ENCODE measurements at places on chromosomes 12 and 14.

- DNase-seq, result no peak
Measured at GRCh38 chr12:101127521-101128219, 82.4 kb downstream of the SLC5A8 start.

DNA sequence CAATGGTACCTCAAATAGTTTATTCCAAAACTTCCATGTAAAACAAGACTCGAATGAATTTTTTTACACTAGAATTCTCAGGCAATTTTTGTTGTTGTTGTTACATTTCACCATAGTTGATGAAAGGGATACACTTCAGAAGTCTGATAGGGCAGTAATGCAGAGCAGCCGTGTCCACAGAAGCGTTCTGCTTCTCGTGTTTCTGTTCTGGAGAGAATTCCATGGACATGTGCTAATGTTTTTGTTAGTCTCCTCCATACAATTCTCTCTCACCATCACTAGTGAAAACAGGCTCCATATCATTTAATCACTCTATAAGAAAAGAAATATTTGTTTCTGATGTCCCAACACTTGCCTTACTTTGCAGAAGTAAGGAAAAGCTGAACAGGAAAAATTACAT is 606.1 kb downstream of the SLC16A7 start:
- no peak for DNase-seq

DNA sequence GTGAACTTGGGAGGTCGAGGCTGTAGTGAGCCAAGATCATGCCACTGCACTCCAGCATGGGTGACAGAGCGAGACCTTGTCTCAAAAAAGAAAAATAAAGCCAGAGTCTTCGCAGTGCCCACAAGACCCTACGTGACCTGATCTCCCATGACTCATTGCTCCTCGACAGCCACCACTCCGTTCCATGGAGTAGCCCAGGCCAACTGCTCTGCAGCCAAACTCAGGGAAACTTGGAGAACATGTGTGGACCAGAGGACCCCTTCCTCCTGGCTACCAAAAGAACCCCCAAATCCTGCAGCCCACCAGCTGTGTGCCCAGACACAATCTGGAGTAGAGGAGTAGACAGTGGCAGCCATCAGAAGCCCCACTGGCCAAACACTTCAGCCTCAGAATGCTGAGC is 32.1 kb upstream of the PPP2R5C start:
- DNase-seq, result no peak

DNA sequence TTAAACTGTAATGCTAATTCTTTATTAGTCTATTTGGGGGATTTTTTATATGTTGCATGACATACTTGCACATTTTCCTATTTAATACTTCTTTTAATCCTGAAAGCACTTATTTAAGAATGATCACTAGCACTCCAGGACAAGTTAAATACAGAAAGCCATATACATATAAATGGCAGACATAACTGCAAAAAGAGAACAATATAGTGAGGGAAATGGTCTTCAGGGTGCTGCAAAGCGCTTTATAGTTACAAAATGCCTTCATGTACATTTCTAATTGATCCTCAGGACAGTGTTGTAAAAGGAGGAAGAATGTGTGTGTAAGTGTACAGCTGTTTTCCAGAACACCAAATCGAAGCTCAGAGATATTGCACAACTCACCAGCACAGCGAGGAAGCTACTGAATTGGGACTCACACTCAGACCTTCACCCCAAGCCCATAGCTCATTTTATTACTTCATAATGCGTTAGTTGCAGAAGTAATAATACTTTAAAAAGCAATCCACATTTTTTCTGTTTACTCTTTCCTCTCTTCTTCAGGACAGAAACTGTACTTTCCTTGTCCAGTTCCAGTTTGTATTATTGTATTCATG is 428.2 kb downstream of the RAD51B start:
- DNase-seq, result no peak

GRCh38 chr12:73362666-73363065 is 1090.5 kb downstream of the TRHDE start:
- no peak for DNase-seq

DNA sequence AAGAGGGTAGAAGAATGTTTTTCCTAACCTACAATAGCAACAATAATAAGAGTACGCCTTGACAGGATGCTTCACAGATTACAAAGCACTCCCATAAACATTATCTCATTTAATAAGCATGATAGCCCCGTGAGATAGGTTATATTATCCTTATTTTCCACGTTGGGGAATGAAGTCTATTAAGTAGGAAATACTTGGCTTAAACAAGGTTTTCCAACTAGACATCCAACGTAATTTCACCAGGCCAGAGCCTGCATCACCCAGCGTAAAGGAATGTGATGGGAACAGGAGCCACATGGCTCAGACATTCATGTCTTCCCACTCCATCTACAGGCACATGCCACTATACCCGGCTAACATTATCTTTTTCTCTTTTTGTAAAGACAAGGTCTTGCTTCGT is 223.4 kb upstream of the AMIGO2 start:
- DNase-seq, result no peak

DNA sequence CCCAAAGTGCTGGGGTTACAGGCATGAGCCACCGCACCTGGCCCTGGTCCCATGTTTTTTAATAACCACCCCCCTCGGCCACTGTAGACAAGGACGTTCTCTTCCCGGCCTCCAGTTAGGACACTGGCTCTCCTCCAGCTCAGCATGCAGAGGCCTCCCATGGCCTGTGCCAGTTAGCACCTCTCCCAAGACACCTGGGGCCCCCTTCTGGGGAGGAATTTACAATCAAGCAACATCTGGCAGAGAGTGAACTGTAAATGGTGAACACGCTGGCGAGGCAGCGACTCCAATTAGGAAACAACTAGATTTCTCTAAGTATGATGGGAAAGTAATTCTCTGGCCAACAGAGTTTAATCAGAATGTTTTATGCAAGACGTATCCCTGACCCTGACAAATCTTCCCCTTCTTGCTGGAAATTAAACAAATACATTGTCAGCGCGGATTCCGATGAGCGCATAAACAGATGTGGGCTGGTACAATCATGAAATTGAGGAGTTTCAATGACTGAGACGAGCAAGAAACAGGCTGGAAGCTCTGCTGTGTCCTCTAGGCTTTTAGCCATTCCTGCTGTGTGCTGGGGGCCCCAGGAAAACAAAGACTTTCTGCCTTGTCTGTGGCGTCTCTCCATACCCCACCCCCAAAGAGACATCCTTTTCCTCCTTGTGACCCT is 61.7 kb upstream of the DLK1 start:
- DNase-seq, result no peak

GRCh38 chr12:19869413-19869812 is 430.1 kb downstream of the AEBP2 start:
- DNase-seq, result no peak

DNA sequence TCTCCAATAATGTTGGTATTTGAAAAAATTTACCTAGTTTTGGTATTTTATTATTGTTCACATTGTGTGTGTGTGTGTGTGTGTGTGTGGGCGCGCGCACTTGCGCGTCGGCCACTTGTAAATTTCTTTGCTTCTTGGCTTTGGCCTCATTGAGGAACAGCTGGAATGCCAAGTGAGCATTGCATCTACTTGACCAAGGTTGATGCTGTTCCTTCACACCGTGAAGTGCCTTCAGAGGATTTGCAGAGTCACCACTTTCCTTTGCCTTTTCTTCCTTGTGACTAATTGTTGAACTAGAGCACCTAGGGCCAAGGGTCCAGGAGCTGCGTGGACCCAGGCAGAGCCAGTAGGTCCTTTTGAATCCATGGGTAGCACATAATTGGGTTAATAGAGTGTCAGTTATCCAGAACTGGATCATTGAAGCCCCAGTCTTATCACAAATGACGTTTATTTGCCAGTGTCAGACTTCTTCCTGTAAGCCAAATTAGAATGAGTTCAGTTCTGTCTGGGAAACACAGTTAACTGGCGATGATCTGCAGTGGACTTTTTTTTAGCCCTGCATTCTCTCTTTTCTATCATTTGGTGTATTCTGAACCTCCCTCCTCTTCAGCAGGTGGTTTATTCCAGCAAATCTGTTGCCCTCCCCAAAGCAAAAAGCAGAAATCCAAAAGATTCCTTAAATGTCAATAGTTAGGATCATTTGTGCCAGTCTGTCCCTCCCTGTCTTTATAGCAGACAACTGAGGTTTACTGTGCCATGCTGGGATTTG is 2.6 kb downstream of the PPP2R5C start:
- DNase-seq, result no peak

DNA sequence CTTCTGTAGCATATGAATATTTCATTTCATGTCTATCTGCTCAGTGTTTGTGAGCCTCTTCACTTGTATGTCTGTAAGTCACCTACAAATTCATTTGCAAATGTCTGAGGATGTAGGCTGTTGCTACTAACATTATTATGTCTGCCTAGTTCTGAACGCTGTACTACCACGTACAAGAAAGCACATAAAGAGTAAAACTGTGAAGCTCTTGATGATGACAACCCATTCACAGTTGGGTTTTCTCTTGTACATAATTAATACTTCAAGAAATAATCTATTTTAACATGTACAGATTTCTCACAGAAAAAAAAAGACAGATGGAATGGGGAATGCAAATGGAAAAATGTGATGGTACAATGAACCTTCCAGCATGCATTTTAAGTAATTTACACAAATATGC is 64.3 kb upstream of the CPNE8 start:
- no peak for DNase-seq

DNA sequence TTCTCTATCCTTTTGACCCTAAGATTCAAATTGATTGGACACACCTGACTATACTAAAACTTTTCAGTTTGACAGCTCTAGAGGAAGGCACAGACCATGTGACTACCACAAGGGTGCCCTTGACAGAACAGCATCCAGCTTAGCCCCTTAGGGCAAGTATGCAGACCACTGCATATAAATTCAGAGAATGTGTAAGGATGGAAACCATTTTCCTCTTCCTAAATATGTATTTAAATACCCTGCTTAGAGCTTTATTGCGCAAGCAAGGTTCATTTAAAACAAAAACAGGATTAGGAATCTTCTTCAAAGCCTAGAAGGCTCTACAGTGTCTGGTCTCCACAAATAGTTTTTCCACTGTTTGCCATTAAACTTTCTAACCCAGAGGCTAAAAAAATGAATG is 202.8 kb downstream of the MED13L start:
- DNase-seq, result no peak

GRCh38 chr12:54054742-54055194 is 1.1 kb downstream of the HOXC4 start:
- no peak for DNase-seq

- no peak for DNase-seq
Measured at GRCh38 chr12:102474438-102475064, 5.8 kb downstream of the IGF1 start.

DNA sequence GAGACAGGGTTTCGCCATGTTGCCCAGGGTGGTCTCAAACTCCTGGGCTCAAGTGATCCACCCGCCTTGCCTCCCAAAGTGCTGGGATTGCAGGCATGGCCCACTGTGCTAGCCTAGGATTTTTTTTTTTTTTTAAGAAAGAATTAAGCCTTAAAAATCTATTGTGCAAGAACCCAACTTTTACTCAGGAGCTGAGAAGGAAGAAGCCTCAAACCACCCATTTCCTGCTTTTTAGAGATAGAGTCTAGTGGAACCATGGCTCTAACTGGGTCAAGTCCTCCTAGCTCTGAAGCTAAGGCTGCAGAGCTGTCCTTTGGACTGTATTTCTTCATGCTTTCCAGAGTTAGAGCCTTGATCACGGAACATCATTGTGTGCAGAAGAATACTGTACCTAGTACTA is 1.3 kb upstream of the TSFM start:
- DNase-seq, result no peak

DNA sequence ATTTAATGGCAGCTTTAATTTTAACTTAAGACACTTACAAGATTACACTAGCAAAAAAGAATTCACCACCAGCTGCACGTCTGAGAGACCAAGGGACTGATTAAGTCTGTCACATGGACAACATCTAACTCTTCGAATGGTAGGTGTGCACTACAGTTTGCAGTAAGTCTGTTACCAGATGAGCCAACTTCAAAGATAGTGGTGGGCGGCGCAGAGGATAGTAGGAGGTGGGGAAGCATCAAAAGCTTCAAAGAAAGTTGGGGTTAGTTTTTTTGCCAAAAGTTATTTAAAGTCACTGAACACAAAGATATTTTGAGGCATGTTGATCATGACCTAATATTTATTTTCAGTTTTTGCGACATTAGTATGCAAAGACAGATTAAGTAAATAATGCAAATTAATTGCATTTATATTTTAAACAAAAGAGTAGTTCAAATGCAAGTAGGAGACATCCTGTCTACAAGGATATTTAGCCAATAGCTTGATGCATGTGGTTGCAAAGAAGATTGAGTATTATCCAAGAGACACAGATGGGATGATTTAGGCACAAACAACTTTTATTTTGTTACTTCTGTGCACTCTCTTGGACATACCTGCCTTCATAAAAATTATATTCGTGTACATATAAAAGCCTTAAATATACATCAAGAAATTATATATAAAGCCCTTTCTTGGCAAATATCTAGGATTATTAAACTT is 327.7 kb downstream of the BMP4 start:
- no peak for DNase-seq

DNA sequence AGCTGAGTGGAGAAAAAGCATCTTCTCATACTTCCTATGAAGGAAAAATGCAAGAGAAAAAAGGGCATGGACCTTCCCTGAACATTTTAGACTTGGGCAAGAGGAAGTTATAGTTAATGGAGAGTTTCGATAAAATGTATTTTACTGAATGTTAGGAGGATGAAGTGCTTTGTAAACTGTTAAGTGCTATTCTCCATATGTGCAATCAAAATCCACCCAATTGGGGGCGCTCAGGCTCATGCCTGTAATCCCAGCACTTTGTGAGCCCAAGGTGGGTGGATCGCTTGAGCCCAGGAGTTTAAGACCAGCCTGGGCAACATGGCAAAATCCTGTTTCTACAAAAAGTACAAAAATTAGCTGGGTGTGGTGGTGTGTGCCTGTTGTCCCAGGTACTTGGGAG is 1.9 kb upstream of the CNPY2 start:
- DNase-seq, result no peak

DNA sequence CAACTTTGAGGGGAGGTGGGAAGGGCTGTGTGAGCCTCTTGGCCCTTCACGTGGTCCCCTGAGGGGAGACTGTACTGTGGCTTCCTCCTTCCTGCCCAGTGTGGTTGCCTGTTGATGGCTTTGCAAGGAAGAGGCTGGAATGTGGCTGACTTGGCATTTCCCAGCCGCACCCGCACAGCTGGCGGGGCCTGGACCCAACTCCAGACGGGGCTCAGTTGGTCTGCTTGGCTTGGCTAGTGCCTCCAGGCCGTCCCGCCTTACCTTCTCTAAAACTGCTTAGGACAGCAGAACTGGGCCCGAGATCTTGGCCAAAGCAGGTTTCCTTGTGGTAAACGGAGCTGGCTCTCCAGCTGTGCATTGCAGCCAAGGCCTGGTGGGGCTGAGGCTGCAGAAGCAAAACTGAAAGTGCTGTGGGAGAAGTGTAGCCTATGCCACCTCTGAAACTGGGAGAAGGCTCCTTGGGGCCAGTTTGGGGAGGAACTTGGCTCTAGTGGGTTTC is 139.5 kb downstream of the SMOC1 start:
- DNase-seq, result no peak

DNA sequence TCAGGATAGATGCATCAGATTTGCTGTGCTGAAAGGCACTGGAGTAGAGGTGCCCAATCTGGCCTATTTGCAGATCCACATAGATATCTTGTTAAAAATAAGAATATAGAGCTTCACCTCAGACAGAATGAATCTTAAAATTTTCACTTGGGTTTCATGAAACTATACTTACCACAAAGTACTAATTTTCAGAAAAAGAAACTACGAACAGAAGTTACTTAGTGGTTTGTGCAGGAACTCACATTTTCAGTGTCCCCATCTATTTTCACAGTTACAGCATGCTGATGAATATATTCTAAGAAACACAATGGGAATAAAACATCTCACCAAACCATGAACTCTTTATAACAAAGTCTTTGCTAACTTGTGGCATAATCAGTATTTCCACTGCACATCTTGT is 449.4 kb downstream of the RERGL start:
- no peak for DNase-seq

All from activated CD4-positive, CD25-positive, alpha-beta regulatory T cell treated with anti-CD3 and anti-CD28 coated beads, Interleukin-2, amount 50 U/mL, for 16 hours (primary cell).